Dermis microvascular lymphatic vessel endothelial cell (primary cell): ENCODE measurements at places on chromosomes 16 and 17. TPM values are rescaled to one million over a fixed set of nuclear protein-coding genes. Genes with fewer than 3 reads are reported as not detected.

CES1 gene
- total RNA-seq = under 0.01 TPM in 1 of 2 replicates, not detected in the other

ANKRD40CL gene
- total RNA-seq = not detected in 2 replicates

KRT17 gene
- total RNA-seq = 0.25 and 0.39 TPM in 2 replicates

TBC1D3I gene
- total RNA-seq = under 0.01 TPM in 1 of 2 replicates, not detected in the other

GPRC5C gene
- total RNA-seq = 2.3 and 10.0 TPM in 2 replicates

BIRC5 gene
- 29.3 and 81.4 TPM in 2 replicates for total RNA-seq

TUBB3 gene
- 76.0 and 137 TPM in 2 replicates for total RNA-seq

OTOP2 gene
- total RNA-seq = not detected in 2 replicates

SOX9 gene
- not detected in 2 replicates for total RNA-seq

CDH5 gene
- 263 and 363 TPM in 2 replicates for total RNA-seq

CHP2 gene
- total RNA-seq = not detected in 2 replicates

OTOP3 gene
- total RNA-seq = not detected in 2 replicates

ADAMTS18 gene
- total RNA-seq = 7.4 and 25.2 TPM in 2 replicates

PRAC2 gene
- not detected in 2 replicates for total RNA-seq

COPRS gene
- 58.9 and 60.1 TPM in 2 replicates for total RNA-seq

C16orf74 gene
- total RNA-seq = 3.7 and 9.6 TPM in 2 replicates

TIMP2 gene
- total RNA-seq = 34.5 and 112 TPM in 2 replicates

NRN1L gene
- 0.13 TPM in 2 replicates for total RNA-seq

MYH8 gene
- not detected in 2 replicates for total RNA-seq

PHOSPHO1 gene
- under 0.01 TPM in 1 of 2 replicates, not detected in the other for total RNA-seq

PROCA1 gene
- total RNA-seq = 0.25 and 0.26 TPM in 2 replicates

TLCD2 gene
- total RNA-seq = 1.4 and 1.5 TPM in 2 replicates
